MG63 (cell line): ENCODE measurements at places on chromosomes 12 and 14.
A peak's percentile ranks its signal among the peaks of the same experiment; 100 is the strongest.

GRCh38 chr12:69238589-69239351 lies 599 bp upstream of the CPSF6 start:
- DNase-seq: no peak

- DNase-seq: peak; percentile 75
These were observed 6.7 kb upstream of the MRPS35 start for GRCh38 chr12:27703720-27704452.

DNA sequence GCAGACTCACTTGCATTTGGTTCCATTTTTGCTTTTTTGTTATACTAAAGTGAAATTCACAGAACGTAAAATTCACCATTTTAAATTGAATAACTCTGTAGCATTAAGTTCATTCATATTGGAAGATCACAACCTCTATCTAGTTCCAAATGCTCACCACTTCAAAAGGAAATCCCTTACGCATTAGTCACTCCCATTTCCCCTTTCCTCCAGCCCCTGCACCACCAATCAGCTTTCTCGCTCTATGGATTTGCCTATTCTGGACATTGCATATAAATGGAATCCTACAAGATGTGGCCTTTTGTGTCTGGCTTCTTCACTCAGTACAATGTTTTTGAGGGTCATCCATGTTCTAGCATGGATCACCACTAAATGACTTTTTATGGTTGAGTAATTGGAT lies 294.5 kb downstream of the KSR2 start:
- DNase-seq: peak; percentile 13

- DNase-seq: no peak
These were observed 98.2 kb downstream of the SYNE2 start for GRCh38 chr14:63951021-63951420.

- no peak for DNase-seq
These were observed 111.4 kb downstream of the EPS8 start for GRCh38 chr12:15677726-15678201.

DNA sequence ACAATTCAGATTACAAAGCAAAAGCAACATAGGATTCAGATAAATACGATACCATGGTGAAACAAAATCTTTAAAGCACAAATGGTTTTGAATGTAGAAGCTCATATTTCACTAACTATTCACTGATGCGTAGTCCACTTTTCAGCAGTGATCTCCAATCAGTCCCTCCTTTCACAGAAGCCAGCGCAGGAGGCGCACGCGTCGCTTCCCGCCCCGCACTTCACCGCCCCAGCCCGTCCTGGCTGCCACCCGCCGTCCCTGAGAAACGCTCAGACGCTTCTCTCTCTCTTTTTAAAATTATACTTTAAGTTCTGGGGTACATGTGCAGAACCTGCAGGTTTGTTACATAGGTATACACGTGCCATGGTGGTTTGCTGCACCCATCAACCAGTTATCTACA lies 19.8 kb upstream of the CHFR start:
- no peak for DNase-seq

DNA sequence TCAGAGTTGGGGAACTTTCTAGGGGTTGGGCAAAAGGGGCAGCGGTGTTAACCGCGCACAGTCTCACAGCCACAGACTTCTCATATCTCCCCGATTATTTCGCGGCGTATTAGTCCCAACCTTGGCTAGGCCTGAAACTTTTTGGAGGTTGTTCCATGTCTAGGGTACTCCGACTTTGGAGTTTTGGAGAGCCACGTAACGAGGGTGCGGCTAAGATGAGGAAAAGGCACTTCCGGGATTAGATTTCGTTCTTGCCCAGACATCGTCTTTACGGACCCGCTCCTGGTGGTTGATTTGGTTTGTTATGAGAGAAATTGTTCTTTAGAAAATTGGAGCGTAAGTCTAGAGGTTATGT lies 513 bp downstream of the CCNK start:
- DNase-seq: peak; percentile 3

DNA sequence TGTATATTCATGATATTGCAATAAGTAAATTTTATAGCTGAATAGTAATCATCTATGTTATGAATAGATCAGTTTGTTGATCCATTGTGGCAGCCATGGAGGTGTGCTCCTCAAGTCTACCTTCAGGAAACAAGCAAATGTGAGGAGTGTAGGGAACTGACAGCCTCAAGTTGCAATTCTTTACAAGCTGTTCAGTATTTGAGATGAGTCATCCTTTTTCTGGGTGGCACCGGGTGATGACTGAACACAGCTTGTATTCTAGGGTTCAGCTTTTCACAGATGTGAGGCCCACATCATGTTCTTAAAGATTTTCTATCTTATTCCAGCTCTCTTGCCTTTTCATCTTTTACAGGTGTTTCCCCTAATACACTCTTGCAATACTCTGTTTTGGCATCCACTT lies 452.4 kb downstream of the KCNH5 start:
- DNase-seq: peak; percentile 0

- DNase-seq: no peak
These were observed 4.7 kb upstream of the CREBL2 start for GRCh38 chr12:12606781-12607589.

DNA sequence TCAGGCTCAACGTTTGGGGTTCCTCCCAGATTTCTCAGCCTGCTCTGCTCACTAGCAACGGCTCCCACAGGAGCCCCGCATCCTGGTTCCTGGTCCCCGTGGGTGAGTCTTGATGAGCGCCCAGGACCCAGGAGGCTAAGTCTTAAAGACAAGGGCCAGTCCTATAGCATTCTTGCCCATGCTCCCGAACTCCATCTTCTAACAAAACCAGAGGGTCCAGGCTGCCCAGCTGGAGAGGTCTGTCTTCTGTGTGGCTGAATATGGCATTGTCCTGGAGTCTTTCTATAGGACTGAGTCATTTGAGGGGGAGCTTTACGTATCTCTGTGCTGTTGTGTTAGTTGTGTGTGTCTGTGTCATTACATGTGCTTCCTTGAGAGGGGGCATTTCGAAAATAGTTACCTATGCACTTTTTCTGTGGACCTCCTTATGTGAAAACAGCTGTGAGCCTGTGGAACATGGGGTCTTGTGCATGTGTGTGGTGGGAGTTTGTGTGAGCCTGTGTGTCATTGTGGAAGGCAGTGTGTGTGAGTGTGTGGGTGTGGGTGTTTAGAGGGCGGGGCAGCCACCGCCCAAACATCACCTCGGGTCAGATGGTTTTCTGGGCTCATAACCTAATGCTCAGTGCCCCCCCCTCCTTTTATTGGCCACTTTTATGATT lies 9.1 kb upstream of the TBX5 start:
- no peak for DNase-seq

GRCh38 chr12:119229837-119230236 lies 51.1 kb downstream of the HSPB8 start:
- DNase-seq: peak; percentile 48
